NCI-H2171 treated with DMSO at 0.1 percent for 48 hours (cell line): ENCODE measurements at places on chromosomes 12 and 14.

- DNase-seq: no peak
These were observed 214.0 kb upstream of the NOVA1 start for GRCh38 chr14:26811756-26812305.

- DNase-seq: no peak
These were observed 15.2 kb downstream of the PTHLH start for GRCh38 chr12:27957366-27957765.

DNA sequence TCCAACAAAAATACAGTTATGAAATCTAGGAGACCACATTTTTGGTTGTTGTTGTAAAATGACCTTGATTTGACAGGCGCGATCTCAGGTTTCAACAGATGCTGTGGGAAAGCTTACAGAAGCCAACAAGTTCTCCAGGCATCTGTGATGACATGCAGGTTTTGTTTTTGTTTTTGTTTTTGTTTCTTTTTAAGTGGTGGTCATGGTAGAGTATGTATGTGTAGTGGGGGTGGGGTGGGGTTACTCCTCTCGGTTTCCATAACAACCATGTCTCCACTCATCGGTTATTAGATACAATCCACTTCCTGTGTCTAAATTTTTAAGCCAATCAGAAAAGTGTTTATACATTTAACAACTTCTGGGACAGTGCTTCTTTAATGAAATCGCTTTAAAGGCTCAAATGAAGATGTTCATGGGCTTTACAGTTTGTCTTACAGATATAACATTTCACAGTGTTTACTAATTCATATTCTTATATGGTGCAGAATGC lies 199.9 kb upstream of the FOXN3 start:
- DNase-seq: peak; percentile 83

GRCh38 chr14:64878837-64879634 lies 671 bp downstream of the SPTB start:
- DNase-seq: peak; percentile 88

DNA sequence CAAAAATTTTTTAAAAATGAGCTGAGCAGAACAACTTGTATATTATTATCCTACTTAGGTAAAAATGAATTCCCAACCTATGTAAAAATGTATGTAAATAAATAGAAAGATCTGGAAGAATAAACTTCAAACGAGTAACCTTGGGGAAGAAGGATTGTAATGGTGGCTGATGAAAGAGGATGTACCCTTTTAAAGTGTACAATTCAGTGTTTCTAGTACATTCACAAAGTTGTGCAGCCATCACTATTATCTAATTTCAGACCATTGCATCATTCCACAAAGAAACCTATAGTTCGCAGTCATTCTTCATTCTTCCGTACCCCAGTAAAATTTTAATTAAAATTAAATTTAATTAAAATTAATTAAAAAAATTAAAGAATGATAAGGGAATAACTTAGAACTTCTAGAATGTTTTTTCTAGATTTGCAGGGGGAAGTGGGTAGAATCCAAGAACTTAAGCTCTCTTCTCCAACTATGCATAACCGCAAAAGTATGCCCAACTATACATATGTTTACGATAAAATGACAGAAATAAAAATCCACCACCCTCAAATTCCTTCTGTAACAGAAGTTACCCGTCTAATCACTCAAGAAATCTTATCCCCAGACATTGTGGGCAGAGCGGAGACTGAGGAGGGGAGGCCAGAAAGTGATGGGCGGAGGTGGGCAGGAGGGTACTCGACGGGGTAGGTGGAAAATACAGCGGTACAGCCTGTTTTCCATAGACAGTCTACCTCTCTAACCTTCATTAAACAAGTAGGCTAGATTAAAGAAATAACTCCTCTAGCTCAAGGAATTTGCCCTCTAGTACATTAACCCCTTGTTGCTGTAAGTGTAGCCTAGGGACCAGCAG lies 921 bp downstream of the DEPDC4 start:
- DNase-seq: no peak

- no peak for DNase-seq
These were observed 26.9 kb downstream of the DDX47 start for GRCh38 chr12:12839873-12840579.

GRCh38 chr14:59131938-59132795 lies 56.3 kb upstream of the DAAM1 start:
- peak; percentile 88 for DNase-seq

GRCh38 chr12:109736552-109737108 lies 23.0 kb downstream of the FAM222A start:
- no peak for DNase-seq

DNA sequence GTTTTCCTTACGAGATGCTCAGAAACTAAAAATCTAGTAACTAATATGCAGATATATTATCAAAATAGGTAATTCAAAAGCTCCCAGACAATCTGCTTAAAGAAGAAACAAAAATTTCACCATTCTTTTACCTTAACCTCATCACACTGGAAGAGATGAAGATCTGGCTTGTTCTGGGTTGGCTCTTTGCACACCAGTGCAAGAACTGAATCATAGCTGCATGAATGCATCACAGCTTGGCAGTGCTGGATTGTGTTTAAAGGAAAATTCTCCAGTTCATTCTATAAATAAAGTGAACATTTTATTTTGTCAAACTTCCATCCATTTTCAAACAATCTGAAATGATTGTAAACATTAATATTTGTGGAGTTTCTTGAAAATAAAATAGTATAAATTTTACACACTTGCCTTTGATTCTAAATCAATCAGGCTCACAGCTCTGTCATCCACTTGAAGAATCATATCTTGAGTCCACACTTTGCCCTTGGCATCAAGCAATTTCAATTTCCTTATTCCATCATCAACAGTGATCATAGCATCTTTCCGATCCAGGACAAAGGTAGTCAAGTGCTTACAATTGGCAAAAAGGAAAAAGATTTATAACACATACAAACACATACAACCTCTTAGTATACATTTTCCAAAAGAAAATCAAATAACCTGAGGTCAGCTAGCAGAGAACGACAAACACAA lies 119.8 kb downstream of the EPS8 start:
- no peak for DNase-seq

DNA sequence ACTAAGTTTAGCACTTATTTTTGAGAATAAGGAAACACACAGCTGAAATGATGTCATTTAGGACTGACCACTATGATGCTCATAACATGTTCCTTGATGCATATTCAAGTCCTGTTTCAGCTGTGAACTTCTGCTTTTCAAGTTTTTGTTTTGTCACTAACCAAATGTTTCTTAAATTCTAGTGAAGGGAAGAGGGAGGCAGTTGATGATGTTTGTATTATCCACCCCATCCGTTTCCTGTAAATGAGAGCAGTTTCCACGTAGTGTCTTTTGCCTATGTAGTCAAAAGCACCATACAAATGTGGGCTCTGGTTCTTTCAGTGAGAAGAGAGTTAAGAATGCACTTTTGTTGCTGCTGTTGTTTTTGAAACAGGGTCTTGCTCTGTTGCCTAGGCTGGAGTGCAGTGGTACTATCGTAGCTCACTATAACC lies 491.8 kb downstream of the PCNX1 start:
- DNase-seq: no peak

- no peak for DNase-seq
These were observed 3.6 kb upstream of the CLEC2B start for GRCh38 chr12:9872742-9873141.

GRCh38 chr14:102822311-102822863 lies 45.1 kb downstream of the TRAF3 start:
- no peak for DNase-seq

DNA sequence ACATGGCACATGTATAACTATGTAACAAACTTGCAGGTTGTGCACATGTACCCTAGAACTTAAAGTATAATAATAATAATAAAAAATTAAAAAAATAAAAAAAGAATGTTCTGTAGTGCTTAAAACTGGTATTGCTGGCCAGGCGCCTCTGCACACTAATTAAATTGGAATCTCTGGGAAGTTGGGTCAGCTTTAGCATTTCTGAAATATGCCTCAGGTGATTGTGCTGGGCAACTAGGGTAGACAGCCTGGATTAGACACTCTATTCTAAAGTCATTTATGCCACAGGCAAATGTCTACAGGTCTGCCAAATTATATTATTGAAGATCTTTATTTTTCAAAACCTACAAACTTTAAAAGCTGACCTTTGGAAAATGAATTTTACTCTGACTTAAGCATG lies 55.3 kb downstream of the PPM1H start:
- DNase-seq: no peak

DNA sequence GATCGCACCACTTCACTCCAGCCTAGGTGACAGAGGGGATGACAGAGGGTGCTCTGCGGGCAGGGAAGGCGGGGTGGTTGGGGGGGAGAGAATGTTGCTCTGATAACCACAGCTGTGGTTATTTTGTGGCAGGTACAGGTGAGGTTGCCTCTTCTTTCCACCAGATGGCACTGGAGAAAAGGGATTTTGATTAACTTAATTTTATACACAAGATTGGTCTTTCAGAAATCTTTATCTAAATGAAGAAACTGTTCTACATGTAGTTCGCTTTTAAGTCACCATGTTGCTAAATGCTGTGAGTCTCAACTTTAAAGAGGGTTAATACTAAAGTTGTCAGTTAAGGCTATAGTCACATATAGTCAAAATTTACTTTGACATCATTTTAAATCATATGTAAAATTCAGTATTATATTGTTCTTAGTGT lies 25.7 kb downstream of the FGF23 start:
- peak; percentile 63 for DNase-seq

DNA sequence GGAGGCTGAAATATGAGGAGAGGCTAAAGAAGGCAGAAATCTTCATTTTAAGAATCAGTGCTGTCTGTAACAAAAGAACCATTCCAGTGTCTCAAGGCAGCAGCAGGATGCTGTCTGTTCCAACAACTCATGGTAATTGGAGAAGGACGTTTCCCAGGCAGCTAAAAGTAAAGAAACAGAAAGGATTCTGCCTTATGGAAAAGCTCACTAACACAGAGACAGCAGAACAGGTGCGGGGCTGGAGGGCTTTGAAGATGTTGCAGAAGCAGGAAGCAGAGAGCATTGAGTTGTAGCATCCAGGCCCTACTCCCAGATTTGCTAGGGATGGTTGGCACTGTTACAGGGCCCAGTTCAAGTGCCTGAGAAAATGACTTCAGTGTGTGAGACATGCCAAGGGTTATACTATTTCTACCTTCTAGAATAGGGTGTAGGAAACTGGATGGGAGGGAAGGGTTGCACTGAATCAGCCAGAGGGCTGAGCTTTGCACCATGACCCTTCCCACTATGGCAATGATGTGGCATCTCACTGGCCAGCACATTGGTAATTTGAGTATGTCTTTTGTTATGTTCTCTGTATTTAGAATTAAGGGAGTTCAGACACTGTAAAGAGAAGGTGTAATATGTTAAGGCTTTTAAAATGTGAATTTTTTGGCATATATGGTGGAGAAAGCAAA lies 160.0 kb upstream of the FBXO33 start:
- DNase-seq: peak; percentile 22

- no peak for DNase-seq
These were observed 136.8 kb downstream of the CALM1 start for GRCh38 chr14:90533591-90534021.

DNA sequence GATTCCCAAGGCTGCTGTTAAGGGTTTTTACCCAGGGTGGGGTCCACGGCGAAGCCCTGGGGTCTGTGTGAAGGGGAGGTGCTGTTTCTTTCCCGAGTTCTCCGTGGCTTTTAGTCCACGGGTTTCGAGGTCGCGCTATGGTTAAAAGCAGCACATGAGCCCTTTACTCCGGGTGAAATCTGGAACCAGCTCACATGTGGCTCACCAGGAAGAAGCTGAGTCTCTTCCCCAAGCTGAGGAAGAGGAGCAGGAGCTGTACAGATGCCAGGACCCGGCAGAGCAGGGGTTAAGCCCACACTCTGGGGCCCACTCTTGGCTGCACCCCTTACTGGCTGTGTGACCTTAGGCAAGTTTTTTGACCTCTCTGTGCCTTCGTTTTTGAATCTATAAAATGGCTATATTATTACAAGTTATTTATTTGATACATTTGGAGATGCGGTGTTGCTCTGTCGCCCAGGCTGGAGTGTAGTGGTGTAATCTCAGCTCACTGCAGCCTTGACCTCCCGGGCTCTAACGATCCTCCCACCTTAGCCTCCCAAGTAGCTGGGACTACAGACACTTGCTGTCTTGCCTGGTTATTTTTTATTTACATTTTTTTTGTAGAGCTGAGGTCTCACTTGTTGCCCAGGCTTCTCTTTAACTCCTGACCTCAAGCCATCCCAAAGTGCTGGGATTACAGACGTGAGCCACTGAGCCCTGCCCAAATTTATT lies 266.3 kb downstream of the AACS start:
- DNase-seq: no peak

GRCh38 chr12:2877953-2878732 lies 1.1 kb downstream of the RHNO1 start:
- DNase-seq: no peak

DNA sequence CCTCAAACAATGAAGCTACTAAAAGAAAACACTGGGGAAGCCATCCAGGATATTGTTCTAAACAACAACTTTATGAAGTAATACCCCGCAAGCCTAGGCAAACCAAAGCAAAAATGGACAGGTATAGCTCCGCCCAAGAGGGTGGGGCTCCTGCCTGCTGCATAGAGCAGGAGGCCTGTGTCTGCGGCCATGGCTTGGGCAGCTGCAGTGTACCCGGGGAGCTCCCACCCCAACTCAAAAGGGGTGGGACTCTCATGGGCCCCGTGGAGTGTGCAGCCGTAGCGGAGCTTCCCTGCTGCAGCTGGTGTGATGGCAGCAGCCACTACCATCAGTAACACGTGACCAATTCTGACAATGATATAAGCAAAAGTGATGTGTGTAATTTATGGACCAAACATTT lies 264.2 kb upstream of the KITLG start:
- no peak for DNase-seq

DNA sequence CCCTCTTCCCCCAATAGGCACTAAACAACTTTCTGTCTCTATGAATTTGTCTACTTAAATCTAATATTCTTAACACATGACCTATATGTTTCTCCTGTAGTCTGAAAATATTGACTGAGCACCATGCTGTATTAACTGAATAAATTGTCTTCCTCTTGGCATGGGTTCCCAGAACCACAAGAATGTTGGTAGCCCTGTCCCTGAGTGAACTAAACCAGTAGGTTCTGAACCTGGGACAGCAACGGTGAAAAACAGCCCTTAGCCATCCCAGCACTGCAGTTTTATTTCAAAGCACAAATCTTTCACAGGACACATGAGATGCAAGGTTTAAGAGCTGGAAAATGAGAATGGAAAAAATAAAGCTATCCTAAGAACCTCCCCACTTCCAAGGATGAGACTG lies 20.4 kb upstream of the HSP90B1 start:
- no peak for DNase-seq

DNA sequence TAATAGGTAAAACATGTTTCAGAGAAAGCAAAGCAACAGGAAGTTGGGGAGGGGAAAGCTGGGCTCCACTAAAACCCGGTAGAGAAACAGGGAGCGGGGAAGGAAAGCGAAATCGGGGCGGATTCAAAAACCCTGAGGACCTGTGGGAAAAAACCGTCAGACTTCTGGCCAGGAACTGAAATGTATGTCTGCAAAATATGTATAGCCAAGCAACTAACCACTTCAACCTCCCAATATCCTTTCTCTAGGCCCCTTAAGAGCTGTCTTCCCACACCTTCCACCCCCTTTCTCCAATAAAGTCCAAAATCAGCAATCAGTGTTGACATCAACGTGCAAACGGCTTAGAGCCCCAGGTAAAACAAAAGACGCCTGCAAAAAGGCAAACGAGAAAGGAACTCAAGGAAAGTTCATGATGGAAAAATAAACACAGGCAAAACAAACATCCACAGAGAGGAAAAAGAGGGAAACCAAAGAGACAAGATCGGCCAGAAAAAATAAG lies 32.8 kb downstream of the SIX1 start:
- DNase-seq: no peak

- no peak for DNase-seq
These were observed 612.6 kb downstream of the AACS start for GRCh38 chr12:125677829-125678228.
